ENCODE measurements at places on chromosomes 1 and 21.
A peak's percentile ranks its signal among the peaks of the same experiment; 100 is the strongest.

DNA sequence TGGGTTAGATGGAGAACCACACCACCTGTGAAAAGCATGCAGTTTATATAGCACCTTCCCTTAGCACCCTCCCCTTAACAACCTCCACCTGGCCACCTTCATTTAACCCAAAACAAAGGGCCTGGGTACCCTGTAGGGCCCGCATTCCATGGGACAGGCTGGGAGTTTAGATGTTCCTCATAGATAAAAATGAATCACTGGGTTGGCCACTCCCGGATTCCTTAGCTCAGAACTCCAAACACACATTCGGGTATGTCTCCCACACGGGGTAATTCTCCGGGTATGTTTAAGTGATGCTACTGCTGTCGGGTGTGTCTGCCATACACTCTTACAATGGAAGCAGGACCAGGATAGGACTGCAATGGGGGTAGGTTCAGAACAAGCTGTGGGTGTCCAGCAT lies 43.9 kb upstream of the FOXO6 start:
- no peak for DNase-seq

- no peak for DNase-seq
Observed at GRCh38 chr1:6251233-6251632, 7.3 kb downstream of the HES3 start.

DNA sequence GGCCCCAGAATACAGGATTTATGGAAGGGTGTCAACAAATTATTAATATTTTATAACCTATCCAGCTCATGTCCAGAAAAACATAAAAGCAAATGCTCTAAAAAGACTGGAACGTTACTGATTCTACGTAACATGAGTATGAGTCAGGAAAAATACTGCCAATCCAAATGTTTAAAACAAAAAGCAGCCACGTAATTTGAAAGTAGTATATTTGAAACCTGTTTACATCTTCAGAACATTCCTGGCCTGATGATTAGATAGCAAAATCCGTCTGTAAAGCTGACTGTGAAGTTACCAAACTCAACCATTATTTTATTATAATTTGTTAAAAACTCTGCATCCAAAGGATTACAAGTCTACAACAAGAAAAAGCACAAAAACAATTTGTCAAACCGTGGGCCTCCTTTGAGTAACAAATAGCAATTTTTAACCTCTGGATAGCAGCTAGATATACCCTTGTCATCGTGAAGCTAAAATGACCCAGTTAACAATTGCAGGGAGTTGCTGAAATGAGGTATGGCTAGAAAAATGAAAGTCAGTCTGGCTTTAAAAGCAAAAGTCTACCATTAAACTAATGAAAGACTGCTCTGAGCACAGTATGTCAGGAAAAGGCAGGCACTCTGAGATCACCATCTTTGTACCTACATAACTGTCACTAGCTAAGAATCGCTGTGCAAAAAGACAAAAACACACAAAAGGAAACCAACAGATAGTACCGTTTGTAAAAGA lies 1.2 kb downstream of the UBR4 start:
- no peak for DNase-seq

DNA sequence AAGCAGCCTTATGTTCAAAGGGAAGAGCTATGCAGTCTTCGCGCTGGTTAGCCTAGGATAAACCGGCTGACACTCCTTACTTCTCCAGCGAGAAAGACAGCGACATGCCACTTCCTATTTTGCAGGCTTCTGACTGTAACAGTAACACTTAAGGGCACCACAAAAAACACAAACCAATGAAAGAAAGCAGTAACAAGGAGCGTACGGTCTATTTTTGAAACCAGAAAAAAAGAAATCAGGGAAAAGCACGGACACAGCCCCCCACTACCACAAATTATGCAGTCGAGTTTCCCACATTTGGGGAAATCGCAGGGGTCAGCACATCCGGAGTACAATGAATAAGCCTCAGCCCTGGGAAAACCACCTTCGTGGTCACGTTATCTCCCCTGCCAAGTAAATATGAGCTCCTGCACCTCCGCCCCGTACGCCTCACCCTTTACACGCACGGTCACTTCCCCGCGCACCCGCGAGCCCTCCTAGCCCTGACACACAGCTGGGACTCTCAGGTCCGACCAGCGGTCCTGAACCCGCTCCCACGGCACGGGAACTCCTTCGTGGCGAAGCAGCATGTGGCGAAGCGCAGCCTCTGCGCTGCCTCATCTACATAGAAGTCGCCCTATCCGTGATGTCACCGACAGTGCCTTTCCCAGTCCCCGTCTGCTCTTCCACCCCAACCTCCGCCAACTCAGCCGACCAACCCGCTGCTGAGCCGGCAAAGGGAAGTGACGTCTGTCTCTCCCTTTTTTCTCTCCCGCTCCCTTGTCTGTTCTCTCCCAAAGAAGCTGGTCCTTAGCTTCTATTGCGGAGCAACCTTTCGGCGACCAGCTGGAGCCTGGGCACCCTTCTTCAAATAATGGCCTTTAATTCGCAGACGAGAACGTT lies 40.9 kb upstream of the PPIAL4F start:
- peak; percentile 93 for DNase-seq

DNA sequence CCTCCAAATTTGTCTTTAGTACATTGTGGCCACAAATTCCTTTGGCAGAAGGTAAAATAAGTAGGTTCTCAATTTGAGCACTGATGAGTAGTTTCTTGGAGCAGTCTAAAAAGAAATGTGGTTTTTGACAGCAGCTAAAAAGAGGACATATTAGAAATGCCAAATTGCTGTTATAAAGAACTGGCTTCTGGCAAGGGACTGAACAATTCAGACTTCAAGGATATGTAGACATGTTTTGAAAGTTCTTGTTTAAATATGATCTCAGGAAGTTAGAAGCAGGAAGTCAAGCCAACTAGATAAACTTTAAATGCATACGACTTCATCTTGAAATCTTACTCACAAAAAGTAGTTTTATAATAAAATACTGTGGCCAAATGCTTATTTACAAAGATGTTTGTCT lies 18.8 kb downstream of the C1orf52 start:
- no peak for DNase-seq

DNA sequence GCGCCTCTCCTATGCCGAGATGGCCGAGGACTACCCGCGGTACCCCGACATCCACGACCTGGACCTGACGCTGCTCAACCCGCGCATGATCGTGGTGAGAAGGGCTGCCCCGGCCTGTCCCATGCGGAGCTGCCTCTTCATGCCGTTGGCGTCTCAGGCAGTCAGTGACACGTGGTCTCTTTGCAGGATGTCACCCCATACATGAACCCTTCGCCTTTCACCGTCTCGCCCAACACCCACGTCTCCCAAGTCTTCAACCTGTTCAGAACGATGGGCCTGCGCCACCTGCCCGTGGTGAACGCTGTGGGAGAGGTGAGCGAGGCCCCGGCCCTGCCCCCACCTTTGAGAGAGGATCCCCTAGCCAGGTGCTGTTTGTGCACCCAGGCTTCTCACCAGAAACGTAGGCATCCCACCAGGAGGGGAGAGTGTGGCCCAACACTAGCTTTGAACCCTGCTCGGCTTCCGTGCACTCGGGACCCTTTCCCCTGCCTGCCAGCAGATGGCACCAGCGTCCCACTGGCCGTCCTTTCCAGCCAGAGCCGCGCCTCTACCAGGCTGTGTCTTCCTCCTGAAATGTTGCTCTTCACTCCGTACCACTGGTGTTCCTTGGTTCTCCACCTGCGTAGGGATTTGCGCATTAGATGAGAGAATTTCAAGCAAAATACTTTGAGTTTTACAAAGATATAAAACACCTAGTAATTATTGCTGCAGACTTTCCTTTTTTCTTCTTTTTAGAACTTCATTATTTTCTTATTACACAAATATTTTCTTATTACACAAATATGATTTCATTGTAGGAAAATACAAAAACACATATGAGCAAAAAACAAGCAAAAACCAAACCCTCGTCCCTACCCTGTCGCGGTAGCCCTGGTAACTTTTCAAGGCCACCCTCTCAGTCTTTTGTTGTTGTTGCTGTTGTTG lies 9.0 kb downstream of the NPPA start:
- DNase-seq, result peak; percentile 63

GRCh38 chr1:43847290-43847689 lies 86.3 kb upstream of the ARTN start:
- DNase-seq, result no peak

Data from midbrain (tissue), 1 donor.